ENCODE measurements at places on chromosomes 12 and 14. TPM values are rescaled to one million over a fixed set of nuclear protein-coding genes. Genes with fewer than 3 reads are reported as not detected.

ADAM20 gene
- 0.05 TPM for polyA plus RNA-seq

CLEC1A gene
- polyA plus RNA-seq = not detected

PZP gene
- polyA plus RNA-seq = not detected

SLC15A4 gene
- polyA plus RNA-seq = 20.5 TPM

CCDC197 gene
- polyA plus RNA-seq = not detected

PPP1R36 gene
- 0.08 TPM for polyA plus RNA-seq

CCDC77 gene
- 6.4 TPM for polyA plus RNA-seq

ALDH1L2 gene
- polyA plus RNA-seq = 3.4 TPM

FGF6 gene
- polyA plus RNA-seq = not detected

ALX1 gene
- polyA plus RNA-seq = 0.06 TPM

CLEC7A gene
- polyA plus RNA-seq = not detected

GRIN2B gene
- polyA plus RNA-seq = not detected

CLEC4A gene
- polyA plus RNA-seq = 0.67 TPM

ACOT4 gene
- 0.13 TPM for polyA plus RNA-seq

GRCh38 chr12:93102744-93103143, 173.6 kb upstream of the EEA1 start:
- H3K4me3 ChIP-seq = no peak overlapping the region
- no peaks in the 10 kb centered on the region for H3K27me3 ChIP-seq
- no peak overlapping the region for H3K27ac ChIP-seq
- no peaks in the 10 kb centered on the region for H3K36me3 ChIP-seq
- DNase-seq = no peak

DNA sequence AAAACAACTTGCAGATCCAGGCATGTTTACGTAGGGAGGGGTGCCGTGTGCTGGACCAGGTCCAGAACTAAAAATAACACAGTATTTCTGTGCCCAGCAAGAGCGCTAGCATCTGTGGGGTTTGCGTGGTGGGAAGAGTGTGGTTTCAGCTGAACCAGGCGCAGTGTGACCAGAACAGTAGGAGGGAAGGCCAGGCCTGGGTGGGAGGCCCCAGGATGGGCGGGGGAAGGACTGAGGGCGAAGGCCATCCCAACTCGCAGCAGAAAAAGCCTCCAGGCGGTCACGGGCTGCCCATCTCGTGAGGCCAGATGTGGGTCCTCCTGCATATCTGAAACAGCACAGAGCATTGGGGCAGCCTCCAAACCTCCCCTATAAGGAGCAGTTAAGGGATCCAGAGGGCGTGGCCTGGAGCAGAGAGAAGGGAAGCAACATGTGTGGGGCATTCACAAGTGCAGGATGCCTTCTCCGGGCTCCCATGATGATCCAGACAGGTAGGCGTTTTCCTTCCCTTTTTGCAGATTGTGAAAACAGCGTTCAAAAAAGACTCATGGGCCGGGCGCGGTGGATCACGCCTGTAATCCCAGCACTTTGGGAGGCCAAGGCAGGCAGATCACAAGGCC, 17.8 kb upstream of the CD9 start:
- H3K4me1 ChIP-seq = peaks cover 44% of the 10 kb centered on the region
- H3K27me3 ChIP-seq = no peaks in the 10 kb centered on the region
- no peak overlapping the region for H3K4me3 ChIP-seq

- H3K27me3 ChIP-seq = no peaks in the 10 kb centered on the region
- H3K4me1 ChIP-seq = peaks cover 55% of the 10 kb centered on the region
- H3K36me3 ChIP-seq = no peaks in the 10 kb centered on the region
- peak overlapping the region; percentile 100 for H3K27ac ChIP-seq
- no peak for DNase-seq
Measured at GRCh38 chr14:100434911-100435438, 111.8 kb downstream of the SLC25A47 start.

- H3K27me3 ChIP-seq = 0 out of 2 replicates have a peak, but pooled peaks cover 5% of the 10 kb centered on the region
- no peaks in the 10 kb centered on the region for H3K36me3 ChIP-seq
Measured at GRCh38 chr12:95553197-95553943, 2.1 kb upstream of the USP44 start.

- H3K27me3 ChIP-seq = no peaks in the 10 kb centered on the region
- H3K4me3 ChIP-seq = no peak overlapping the region
- DNase-seq = peak; percentile 84
- H3K4me1 ChIP-seq = no peaks in the 10 kb centered on the region
Measured at GRCh38 chr14:100783630-100784370, 42.1 kb upstream of the MEG3 start.

- no peaks in the 10 kb centered on the region for H3K36me3 ChIP-seq
- no peaks in the 10 kb centered on the region for H3K4me1 ChIP-seq
- peak; percentile 0 for DNase-seq
- H3K27me3 ChIP-seq = no peaks in the 10 kb centered on the region
Measured at GRCh38 chr12:60494244-60494643, 898.4 kb downstream of the SLC16A7 start.

- H3K27me3 ChIP-seq = no peaks in the 10 kb centered on the region
- H3K4me1 ChIP-seq = no peaks in the 10 kb centered on the region
Measured at GRCh38 chr14:32622742-32623141, 293.6 kb downstream of the AKAP6 start.

DNA sequence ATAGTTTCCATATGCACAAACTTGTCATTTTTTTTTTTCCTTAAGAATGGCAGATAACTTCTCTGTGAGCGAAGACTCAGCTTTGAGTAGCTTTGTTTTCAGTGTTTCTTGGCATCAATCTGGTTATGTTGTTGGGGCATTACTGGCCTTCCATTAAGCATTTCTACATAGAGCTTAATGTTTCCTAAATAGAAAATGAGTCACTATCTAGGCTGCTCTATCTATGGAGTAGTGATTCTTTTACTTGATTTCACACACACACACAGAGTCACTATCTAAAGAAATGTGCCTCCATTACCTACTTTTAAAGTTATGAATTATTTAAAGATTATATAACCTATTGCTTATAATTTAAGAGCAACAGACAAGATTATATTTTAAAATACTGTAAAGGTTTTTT, 53.9 kb downstream of the TMEM260 start:
- H3K4me3 ChIP-seq = no peak overlapping the region
- no peak for DNase-seq
- H3K27ac ChIP-seq = no peak overlapping the region
- H3K4me1 ChIP-seq = no peaks in the 10 kb centered on the region
- peaks cover 66% of the 10 kb centered on the region for H3K36me3 ChIP-seq

DNA sequence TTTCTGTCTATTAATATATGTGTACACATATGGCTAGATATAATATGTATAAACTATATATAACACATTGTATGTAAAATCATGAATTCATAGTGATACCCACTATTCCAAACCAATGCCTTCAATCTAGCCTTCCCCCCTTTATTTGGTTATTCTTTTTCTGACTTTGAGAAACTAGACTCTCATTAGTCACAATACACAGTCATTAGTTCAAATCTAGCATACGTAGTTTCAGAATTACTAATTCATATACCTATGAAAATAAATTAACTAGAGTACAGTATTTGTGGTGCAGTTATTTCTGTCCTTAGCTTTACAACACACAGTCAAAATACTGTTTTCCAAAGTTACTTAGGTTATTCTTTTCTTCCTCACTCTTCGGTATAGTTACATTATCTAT, 268.2 kb downstream of the DPF3 start:
- no peak for DNase-seq
- H3K27ac ChIP-seq = no peak overlapping the region
- no peak overlapping the region for H3K4me3 ChIP-seq
- H3K36me3 ChIP-seq = no peaks in the 10 kb centered on the region
- H3K4me1 ChIP-seq = no peaks in the 10 kb centered on the region

- DNase-seq = no peak
- H3K36me3 ChIP-seq = no peaks in the 10 kb centered on the region
- H3K4me3 ChIP-seq = no peak overlapping the region
- H3K27ac ChIP-seq = no peak overlapping the region
Measured at GRCh38 chr14:23405096-23405495, 3.0 kb downstream of the MYH6 start.

- no peaks in the 10 kb centered on the region for H3K36me3 ChIP-seq
- no peaks in the 10 kb centered on the region for H3K27me3 ChIP-seq
- peaks cover 21% of the 10 kb centered on the region for H3K4me1 ChIP-seq
- H3K4me3 ChIP-seq = no peak overlapping the region
- DNase-seq = no peak
Measured at GRCh38 chr14:99475660-99476059, 5.0 kb downstream of the SETD3 start.

DNA sequence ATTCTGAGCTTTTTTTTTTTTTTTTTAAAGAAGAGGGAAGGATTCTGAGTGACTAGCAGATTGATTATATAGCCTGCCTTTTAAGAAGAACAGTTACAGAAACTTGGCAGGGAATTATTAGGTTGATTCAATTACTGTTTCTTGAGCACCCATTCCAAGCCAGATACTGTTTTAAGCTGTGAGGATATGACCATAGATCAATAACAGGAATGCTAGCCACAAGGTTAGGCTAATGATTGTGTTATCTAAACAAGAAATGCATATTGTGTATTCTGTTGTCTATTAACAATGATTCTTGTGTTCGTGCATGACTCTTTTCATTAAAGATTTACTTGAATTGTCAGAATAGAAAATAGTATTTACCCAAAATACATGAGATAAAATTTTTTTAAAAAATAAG, 67.1 kb downstream of the PRORP start:
- H3K4me1 ChIP-seq = no peaks in the 10 kb centered on the region
- no peaks in the 10 kb centered on the region for H3K27me3 ChIP-seq
- no peak overlapping the region for H3K27ac ChIP-seq
- H3K4me3 ChIP-seq = no peak overlapping the region
- 0 out of 2 replicates have a peak, but pooled peaks cover 2% of the 10 kb centered on the region for H3K36me3 ChIP-seq

DNA sequence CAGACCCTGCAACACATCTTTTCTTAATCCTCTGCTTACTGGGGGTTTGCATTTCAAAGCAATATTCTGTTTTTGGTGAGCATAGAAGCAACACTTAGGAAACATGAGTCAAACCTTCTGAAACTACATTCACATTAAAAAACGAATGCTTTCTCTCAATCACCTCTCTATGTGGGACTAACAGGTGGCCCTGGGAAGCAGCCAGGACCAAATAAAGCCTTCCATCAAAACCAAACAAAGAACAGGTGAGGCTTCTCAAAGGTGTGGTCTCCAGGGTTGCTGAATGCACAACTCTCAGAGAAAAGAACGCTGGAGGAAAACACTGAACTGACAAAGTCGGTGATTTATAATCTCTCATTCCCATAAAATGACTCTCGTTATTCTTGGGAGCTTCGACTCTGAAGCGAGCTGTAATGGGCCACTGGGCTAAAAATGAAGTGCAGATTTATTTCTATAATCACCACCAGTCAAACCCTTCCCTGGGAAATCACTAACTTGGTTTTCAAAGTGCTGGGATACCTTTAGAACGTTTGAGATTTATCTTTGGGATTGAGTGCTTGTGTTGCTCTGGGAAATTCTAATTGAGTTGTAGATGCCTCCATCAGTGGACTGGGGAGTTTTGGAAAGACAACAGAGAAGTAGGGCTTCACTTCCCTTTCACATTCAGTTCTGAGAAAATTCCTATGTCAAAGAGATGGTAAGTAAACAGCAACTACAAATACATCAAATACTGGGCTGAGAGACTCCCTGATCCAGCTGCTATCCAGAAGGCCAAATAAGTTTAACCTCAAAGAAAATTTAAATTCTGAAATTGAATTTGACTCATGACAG, 262.0 kb upstream of the TMPO start:
- no peak overlapping the region for H3K4me3 ChIP-seq
- no peaks in the 10 kb centered on the region for H3K4me1 ChIP-seq
- no peaks in the 10 kb centered on the region for H3K27me3 ChIP-seq
- H3K36me3 ChIP-seq = no peaks in the 10 kb centered on the region
- H3K27ac ChIP-seq = no peak overlapping the region

GRCh38 chr12:53064613-53065436, 14.4 kb downstream of the SPRYD3 start:
- peaks cover 30% of the 10 kb centered on the region for H3K36me3 ChIP-seq
- peaks cover 22% of the 10 kb centered on the region for H3K4me1 ChIP-seq
- no peak overlapping the region for H3K4me3 ChIP-seq
- H3K27me3 ChIP-seq = no peaks in the 10 kb centered on the region

GRCh38 chr12:28961948-28962384, 187.1 kb upstream of the FAR2 start:
- DNase-seq = no peak
- H3K4me3 ChIP-seq = no peak overlapping the region
- no peaks in the 10 kb centered on the region for H3K27me3 ChIP-seq
- no peaks in the 10 kb centered on the region for H3K36me3 ChIP-seq
- H3K4me1 ChIP-seq = no peaks in the 10 kb centered on the region

- no peaks in the 10 kb centered on the region for H3K27me3 ChIP-seq
- no peaks in the 10 kb centered on the region for H3K36me3 ChIP-seq
- no peaks in the 10 kb centered on the region for H3K4me1 ChIP-seq
- H3K4me3 ChIP-seq = no peak overlapping the region
- DNase-seq = peak; percentile 81
Measured at GRCh38 chr12:117850048-117850447, 118.7 kb downstream of the KSR2 start.

DNA sequence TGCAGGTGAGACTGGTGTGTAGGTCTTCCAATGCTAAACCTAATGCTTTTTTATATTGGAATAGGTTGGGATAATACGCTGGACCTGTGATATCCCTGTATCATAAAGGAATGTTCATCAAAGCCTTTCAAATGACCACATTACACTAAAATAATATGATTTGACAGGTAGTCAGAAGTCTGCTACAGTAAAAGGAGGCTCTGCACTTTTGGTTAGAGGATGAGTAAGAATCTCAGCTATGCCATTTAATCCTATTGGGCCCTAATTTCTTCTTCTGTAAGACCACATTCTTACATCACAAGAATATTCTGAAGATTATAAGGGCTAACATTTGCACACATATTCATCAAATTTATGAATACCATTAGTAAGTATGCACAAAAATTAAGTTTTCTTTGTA, 250.5 kb upstream of the FLRT2 start:
- no peak overlapping the region for H3K4me3 ChIP-seq
- H3K36me3 ChIP-seq = no peaks in the 10 kb centered on the region
- H3K27me3 ChIP-seq = no peaks in the 10 kb centered on the region
- no peak for DNase-seq

- no peaks in the 10 kb centered on the region for H3K4me1 ChIP-seq
- H3K27ac ChIP-seq = no peak overlapping the region
- no peak for DNase-seq
- no peak overlapping the region for H3K4me3 ChIP-seq
- no peaks in the 10 kb centered on the region for H3K36me3 ChIP-seq
Measured at GRCh38 chr14:25699981-25700380, 650.0 kb upstream of the STXBP6 start.

DNA sequence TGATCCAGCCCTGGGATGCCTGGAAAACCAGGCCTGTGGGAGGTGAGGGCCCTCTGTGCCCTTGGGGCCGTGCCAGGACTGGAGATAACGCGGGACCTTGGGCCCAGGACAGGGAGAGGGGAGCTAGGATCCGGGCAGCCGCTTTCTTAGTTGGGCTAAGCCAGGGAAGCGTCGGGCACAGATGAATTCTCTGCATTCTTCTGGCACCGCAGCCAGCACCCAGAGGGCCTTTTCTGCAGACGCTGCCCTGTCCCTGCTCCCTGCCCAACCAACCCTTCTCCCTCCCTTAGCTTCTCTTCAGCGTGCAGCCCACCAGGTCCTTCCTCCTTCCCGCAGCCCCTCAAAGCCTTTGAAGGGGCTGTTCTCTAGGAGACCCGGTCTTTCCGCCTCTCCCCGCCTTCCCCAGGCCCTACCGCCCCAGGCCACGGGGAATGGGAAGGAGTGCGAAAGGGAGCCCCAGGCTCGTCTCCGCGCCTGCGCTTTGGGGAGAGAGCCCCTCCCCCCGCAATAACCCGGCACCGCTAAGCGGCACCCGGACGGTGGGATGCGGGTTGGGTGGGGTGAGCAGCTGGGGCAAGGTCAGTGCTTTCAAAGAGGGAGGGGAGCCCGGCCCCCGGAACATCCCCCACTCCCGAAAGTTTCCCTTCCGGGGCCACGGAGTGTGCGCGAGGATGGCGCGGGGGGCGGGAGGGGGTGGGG, 663 bp downstream of the NCKAP5L start:
- DNase-seq = peak; percentile 85
- peak overlapping the region; percentile 87 for H3K4me3 ChIP-seq
- peaks cover 4% of the 10 kb centered on the region for H3K36me3 ChIP-seq
- H3K27ac ChIP-seq = peak overlapping the region; percentile 80

- no peaks in the 10 kb centered on the region for H3K36me3 ChIP-seq
- no peak overlapping the region for H3K27ac ChIP-seq
- peak; percentile 52 for DNase-seq
- peaks cover 3% of the 10 kb centered on the region for H3K4me1 ChIP-seq
- no peaks in the 10 kb centered on the region for H3K27me3 ChIP-seq
Measured at GRCh38 chr12:46071769-46072624, 81.6 kb upstream of the SCAF11 start.

Measured in SK-N-SH (cell line).